ENCODE measurements at places on chromosomes 7 and 10.
A peak's percentile ranks its signal among the peaks of the same experiment; 100 is the strongest.

GRCh38 chr10:62422068-62422590 lies 48.0 kb downstream of the ZNF365 start:
- DNase-seq, result no peak

DNA sequence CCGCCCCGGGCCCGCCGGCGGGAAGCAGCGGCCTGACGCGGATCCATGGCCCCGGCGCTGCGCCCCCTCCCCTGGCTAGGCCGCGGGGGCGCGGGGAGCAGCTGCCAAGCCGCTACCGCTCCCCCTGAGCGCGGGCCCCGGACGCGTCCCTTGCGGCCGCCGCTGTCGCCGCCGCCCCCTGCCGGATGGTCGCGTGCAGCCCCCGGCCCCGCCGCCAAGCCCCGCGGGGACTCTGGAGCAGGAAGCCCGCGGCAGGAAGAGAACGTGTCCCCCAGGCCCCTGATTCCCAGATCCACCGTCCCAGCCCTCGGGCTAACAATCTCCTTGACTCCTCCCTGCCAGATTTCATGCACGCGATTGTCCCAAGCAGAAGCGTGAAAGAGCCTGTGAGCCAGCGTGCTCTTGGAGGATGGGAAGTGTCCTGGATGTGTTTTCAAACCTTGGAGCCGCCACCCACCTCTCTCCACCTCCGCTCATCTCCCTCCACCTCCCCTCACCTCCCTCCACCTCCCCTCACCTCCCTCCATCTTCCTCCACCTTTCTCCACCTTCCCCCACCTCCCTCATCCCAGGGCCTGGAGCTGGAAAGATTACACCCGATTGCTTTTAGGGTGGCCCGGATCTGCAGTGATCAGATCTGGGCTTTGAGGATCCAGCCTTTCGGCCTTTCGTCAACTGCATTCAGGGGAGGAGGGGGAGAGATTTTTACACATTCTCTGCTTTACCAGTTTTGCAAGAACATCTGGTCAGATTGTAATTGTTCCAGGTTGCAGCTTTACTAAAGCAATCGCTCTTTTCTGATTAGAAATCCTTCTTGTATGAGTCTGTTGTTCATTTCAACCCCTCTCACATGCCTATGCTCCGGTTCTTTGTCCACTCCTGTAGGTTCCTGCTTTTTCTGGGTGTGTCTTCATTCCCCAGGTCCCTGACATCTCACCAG lies 570 bp upstream of the PRTFDC1 start:
- DNase-seq, result peak; percentile 53

GRCh38 chr7:46979439-46979838 lies 602.5 kb downstream of the TNS3 start:
- DNase-seq, result no peak

DNA sequence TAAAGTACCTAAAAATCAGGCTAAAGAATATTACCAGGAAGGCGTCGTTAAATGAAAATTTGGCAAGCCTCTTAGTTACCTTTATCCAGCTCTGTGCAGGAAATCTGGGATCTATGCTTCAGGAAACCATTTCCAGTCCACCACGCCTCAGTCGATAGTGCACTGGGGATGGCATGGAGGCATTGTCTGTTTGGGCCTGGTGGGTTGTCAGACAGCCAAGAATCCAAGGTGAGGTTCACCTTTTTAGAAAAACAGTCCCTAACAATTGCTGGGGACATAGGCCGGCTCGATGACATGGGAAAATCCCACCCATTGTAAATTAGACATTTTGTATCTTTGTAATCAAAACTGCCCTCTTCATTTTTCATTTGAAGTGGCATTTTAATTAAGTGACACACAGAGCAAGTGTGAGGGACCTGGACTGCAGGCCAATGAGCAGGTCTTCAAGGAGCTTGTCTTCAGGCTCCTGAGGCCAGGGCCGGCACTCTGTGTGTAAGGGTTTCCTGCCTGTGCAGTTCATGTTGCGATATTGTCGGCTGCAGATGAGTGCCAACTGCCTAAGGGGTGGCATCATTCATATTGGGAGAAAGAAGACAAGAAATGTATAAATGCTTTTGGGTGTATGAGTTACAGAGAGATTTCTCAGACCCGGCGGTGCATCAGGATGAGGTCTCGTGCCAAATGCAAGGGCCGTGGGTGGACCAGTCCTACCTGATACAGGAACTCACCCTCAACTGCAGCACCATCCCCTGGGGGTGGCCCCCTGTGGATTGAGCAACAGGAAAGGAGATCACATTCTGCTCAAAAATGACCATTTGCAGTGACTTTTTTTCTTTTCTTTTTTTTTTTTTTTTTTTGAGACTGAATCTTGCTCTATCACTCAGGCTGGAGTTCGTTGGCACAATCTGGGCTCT lies 80.8 kb downstream of the PTPRE start:
- no peak for DNase-seq

DNA sequence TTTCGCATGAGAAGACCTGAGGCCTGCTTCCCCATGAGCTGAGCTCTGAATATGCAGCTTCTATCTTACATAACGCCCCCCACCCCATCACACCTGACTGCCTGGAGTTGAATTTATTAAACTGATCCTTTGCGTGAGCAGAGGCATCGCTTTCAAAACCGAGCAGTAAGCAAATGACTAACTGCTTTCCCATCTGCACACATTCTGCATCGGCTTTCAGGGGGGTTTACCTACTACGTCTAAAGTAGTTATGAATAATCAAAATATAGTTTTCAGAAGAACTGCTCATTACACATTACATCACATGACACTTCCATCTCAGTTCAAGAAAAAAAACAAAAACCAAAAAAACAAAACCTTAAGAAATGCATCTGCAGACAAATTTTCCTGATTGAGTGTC lies 54.7 kb upstream of the EGR2 start:
- DNase-seq, result no peak

DNA sequence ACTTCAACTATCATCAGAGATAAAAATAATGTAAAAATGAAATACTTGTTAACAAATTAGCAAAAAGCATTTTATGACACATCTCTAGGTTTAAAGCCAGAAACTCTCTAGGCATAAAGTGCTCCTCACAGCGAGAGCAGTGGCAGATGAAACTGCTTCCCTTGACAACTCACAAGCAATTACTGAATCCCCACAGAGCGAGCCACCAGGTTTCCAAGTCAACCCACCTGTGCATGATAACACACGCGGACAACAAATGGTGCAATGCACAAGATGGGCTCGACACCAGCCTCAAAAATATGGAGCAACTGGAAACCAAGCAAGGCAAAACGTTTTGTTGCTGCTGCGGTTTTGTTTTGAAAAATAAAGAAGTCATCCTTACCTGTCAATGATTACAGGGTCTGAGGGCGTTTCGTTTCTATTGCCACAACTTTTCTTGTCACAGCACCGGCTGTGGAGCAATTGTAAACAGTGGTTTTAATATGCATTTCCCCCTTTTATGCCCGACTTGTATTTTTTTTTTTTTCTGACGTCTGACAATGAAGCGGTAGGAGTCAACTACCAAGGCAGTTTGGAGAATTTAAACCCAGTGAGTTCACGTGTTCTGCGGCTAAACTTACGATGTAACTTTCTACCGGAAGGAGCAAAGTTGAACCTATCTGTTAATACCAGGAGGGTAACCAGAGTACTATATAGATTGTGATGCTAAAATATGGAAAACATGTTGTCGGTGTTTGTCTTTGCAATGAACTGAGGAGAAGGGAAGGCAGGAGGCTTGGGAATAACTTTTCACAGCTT lies 7.0 kb downstream of the EBF3 start:
- DNase-seq, result no peak

GRCh38 chr7:139708541-139708940 lies 69.3 kb downstream of the HIPK2 start:
- DNase-seq, result no peak

Measured in Ammon's horn (tissue), 1 donor.